ENCODE measurements at places on chromosomes 13 and 19. TPM values are rescaled to one million over a fixed set of nuclear protein-coding genes. Genes with fewer than 3 reads are reported as not detected.

DNA sequence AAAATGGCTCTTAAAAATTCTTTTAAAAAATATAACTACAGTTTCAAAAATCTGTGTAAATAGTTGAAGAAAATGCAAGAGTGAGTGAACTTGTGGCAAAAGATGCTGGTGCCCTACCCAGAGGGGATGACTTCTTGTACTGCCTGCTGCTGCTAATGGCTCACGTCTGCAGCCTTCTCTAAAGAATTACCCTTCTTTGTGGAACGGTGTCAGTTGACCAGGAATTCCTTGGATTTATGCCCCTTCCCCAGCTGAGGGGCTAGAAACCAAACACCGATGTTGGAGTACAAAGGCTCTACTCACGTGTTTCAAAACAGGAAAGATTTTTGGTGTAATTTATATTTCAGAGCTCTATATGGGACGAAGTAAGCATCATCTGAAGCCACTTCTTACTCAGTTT lies 1582.8 kb downstream of the OLFM4 start:
- no peaks in the 10 kb centered on the region for H3K36me3 ChIP-seq
- H3K4me1 ChIP-seq = no peaks in the 10 kb centered on the region
- no peak for DNase-seq
- no peak overlapping the region for H3K4me3 ChIP-seq
- H3K27ac ChIP-seq = no peak overlapping the region
- no peaks in the 10 kb centered on the region for H3K27me3 ChIP-seq

DNA sequence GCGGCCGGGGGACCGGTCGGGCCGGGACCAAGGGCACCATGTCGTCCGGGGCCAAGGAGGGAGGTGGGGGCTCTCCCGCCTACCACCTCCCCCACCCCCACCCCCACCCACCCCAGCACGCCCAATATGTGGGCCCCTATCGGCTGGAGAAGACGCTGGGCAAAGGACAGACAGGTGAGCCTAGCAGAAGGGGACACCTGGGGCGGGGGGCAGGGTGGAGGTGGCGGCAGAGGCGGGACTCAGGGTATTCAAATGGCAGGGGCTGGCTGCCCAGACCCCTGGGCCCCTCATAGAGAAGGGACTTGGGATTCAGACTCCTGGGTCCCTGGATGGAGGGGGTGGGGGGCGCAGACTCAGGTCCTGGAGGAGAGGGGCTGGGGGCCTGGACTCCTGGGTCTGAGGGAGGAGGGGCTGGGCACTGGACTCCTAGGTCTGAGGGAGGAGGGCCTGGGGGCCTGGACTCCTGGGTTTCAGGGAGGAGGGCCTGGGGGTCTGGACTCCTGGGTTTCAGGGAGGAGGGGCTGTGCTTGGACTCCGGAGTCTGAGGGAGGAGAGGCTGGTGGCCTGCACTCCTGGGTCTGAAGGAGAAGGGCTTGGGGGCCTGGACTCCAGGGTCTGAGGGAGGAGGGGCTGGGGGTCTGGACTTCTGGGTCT lies 735 bp downstream of the BRSK1 start:
- H3K27me3 ChIP-seq = no peaks in the 10 kb centered on the region
- no peak overlapping the region for H3K4me3 ChIP-seq
- H3K36me3 ChIP-seq = no peaks in the 10 kb centered on the region
- H3K27ac ChIP-seq = no peak overlapping the region
- peaks cover under 1% of the 10 kb centered on the region for H3K4me1 ChIP-seq
- no peak for DNase-seq

- H3K27me3 ChIP-seq = no peaks in the 10 kb centered on the region
- DNase-seq = peak; percentile 79
- H3K4me3 ChIP-seq = peak overlapping the region; percentile 49
- peaks cover 4% of the 10 kb centered on the region for H3K4me1 ChIP-seq
- H3K27ac ChIP-seq = peak overlapping the region; percentile 47
Measured at GRCh38 chr19:11963566-11964355, 1.1 kb upstream of the ZNF763 start.

- H3K27me3 ChIP-seq = no peaks in the 10 kb centered on the region
- DNase-seq = no peak
- no peak overlapping the region for H3K27ac ChIP-seq
- H3K4me3 ChIP-seq = no peak overlapping the region
- no peaks in the 10 kb centered on the region for H3K36me3 ChIP-seq
- no peaks in the 10 kb centered on the region for H3K4me1 ChIP-seq
Measured at GRCh38 chr13:40498461-40498860, 168.0 kb downstream of the FOXO1 start.

- H3K36me3 ChIP-seq = no peaks in the 10 kb centered on the region
- DNase-seq = no peak
- H3K4me1 ChIP-seq = peaks cover 12% of the 10 kb centered on the region
- no peak overlapping the region for H3K4me3 ChIP-seq
- no peak overlapping the region for H3K27ac ChIP-seq
Measured at GRCh38 chr19:7853770-7854128, 20.4 kb downstream of the PRR36 start.

DNA sequence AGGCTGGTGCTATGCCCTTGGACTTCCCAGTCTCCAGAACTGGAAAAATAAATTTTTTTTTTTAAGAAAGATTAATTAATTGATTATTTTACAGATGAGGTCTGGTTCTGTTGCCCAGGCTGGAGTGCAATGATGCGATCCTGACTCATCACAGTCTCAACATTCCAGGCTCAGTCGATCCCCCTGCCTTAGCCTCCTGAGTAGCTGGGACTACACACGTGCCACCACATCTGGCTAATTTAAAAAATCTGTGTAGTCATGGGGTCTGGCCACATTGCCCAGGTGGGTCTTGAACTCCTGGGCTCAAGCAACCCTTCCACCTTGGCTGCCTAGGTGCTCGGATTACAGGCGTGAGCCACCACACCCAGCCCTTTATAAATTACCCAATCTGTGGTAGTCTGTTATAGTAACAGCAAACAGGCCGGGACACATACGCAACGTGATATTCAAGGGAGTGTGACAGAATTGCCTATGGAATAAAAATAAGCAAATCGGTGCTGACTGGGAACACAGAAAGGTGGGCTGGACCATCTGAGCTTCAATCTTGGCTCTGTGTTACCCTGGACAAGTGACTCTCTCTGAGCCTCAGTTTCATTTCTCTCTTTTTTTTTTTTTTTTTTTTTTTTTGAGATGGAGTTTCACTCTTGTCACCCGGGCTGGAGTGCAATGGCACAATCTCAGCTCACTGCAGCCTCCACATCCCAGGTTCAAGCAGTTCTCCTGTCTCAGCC lies 42.8 kb downstream of the PIN1 start:
- H3K27me3 ChIP-seq = no peaks in the 10 kb centered on the region
- H3K4me1 ChIP-seq = no peaks in the 10 kb centered on the region
- H3K36me3 ChIP-seq = no peaks in the 10 kb centered on the region
- DNase-seq = no peak
- H3K4me3 ChIP-seq = no peak overlapping the region

DNA sequence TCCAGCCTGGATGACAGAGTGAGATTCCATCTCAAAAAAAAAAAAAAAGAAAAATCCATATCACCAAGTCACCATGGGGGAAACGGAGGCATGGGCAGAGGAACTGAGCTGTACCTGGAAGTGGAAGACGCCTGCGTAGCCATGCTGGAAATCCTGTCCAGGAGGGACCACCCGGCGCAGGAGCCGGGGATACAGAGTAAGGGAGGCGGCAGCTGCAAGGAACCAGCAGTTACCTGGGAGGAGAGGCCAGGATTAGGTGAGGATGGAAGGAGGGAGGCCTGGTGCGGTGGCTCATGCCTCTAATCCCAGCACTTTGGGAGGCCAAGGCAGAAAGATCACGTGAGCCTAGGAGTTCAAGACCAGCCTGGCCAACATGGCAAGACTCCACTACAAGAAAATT lies 2.0 kb downstream of the CAPN12 start:
- H3K36me3 ChIP-seq = no peaks in the 10 kb centered on the region
- no peaks in the 10 kb centered on the region for H3K27me3 ChIP-seq
- H3K4me1 ChIP-seq = no peaks in the 10 kb centered on the region
- no peak for DNase-seq

DNA sequence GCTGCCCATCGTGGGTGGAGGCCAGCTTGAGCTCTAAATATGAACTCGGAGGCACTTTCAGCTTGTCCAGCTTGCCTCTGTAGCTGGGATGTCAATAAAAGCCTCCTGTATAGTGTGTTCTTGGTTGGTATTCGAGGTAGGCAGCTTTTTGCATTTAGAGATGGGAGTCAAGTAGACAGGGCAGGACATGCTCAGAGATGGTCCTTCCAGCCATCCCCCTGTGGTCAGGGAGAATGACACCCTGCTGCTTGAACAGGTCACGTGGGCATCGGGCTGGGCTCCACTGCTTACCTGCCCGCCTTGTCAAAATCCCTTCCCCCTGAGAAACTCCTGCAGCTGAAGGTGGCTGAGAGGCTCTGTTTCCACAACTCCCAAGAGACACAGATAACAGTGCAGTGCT lies 302.5 kb downstream of the ZNF536 start:
- peaks cover 10% of the 10 kb centered on the region for H3K27me3 ChIP-seq
- H3K36me3 ChIP-seq = no peaks in the 10 kb centered on the region
- DNase-seq = no peak
- H3K27ac ChIP-seq = no peak overlapping the region

DNA sequence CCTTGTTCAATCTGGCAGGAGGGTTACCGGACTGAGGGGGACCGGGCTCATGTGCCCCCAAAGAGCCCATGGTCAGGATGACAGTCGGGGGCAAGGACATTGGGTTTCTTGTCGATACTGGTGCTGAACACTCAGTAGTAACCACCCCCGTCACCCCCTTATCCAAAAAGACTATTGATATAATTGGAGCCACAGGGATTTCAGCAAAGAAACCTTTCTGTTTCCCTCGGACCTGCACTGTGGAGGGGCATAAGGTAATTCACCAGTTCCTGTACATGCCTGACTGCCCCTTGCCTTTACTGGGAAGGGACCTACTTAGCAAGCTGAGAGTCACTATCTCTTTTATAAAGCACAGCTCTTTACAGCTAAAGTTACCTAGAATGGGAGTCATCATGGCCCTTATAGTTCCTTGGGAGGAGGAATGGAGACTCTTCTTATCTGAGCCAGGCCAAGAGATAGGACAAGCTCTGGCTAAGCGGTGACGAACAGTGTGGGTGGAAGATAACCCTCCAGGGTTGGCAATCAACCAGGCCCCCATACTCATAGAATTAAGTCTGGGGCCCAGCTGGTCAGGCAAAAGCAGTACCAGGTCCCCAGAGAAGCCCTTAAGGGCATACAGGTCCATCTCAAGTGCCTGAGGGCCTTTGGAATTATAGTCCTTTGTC lies 603.7 kb downstream of the UQCRFS1 start:
- no peak overlapping the region for H3K27ac ChIP-seq
- no peak for DNase-seq
- no peaks in the 10 kb centered on the region for H3K4me1 ChIP-seq
- no peaks in the 10 kb centered on the region for H3K27me3 ChIP-seq
- H3K4me3 ChIP-seq = no peak overlapping the region

DNA sequence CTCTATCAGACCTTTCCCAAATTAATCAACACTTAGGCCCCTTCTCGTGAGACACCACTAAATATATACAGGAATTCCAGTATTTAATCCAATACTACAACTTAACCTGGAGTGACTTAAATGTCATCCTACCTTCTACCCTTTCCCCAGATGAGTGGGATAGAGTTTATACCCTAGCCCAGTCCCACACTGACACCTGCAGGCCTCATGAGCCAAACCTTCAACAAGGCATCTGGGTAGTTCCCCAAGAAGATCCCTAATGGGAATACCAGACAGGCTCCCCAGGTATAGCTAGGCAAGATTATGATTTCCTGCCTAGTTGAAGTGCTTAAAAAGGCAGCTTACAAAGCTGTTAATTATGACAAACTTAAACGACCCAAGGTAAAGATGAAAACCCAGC lies 15.9 kb downstream of the ZNF83 start:
- H3K4me3 ChIP-seq = no peak overlapping the region
- H3K27ac ChIP-seq = no peak overlapping the region
- H3K4me1 ChIP-seq = no peaks in the 10 kb centered on the region
- peaks cover 11% of the 10 kb centered on the region for H3K36me3 ChIP-seq
- no peaks in the 10 kb centered on the region for H3K27me3 ChIP-seq

DNA sequence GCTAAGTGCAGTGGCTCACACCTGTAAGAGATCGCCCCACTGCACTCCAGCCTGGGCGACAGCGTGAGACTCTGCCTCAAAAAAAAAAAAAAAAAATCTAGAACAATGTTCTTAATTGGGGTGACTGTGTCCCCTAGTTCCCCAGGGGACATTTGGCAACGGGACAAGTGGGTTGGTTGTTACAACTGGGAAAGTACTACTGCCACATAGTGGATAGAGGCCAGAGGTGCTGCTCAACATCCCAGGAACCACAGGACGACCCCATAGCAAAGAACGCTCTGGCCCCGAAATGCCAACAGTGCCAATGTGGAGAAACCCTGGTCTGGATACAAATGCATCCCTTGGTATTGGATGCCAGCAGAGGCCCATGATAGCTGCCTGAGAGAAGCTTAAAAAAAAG lies 11.8 kb downstream of the NLRP12 start:
- no peak overlapping the region for H3K27ac ChIP-seq
- no peak overlapping the region for H3K4me3 ChIP-seq
- H3K27me3 ChIP-seq = no peaks in the 10 kb centered on the region
- no peaks in the 10 kb centered on the region for H3K36me3 ChIP-seq
- DNase-seq = no peak

GRCh38 chr13:99894840-99895443 lies 76.6 kb downstream of the ZIC5 start:
- H3K4me1 ChIP-seq = no peaks in the 10 kb centered on the region
- no peaks in the 10 kb centered on the region for H3K27me3 ChIP-seq
- H3K36me3 ChIP-seq = no peaks in the 10 kb centered on the region
- H3K27ac ChIP-seq = no peak overlapping the region
- DNase-seq = no peak

GRCh38 chr13:46170268-46170667 lies 11.7 kb downstream of the LCP1 start:
- DNase-seq = no peak
- no peaks in the 10 kb centered on the region for H3K36me3 ChIP-seq
- no peak overlapping the region for H3K27ac ChIP-seq

GRCh38 chr19:38890686-38891085 lies 8.7 kb downstream of the SIRT2 start:
- DNase-seq = no peak
- no peak overlapping the region for H3K27ac ChIP-seq
- H3K27me3 ChIP-seq = no peaks in the 10 kb centered on the region
- H3K36me3 ChIP-seq = peaks cover 14% of the 10 kb centered on the region
- H3K4me1 ChIP-seq = peaks cover 4% of the 10 kb centered on the region
- H3K4me3 ChIP-seq = no peak overlapping the region

- H3K4me3 ChIP-seq = no peak overlapping the region
- peaks cover 4% of the 10 kb centered on the region for H3K36me3 ChIP-seq
- no peaks in the 10 kb centered on the region for H3K4me1 ChIP-seq
- no peak for DNase-seq
Measured at GRCh38 chr19:40933025-40933424, 51.0 kb upstream of the CYP2A7 start.

DNA sequence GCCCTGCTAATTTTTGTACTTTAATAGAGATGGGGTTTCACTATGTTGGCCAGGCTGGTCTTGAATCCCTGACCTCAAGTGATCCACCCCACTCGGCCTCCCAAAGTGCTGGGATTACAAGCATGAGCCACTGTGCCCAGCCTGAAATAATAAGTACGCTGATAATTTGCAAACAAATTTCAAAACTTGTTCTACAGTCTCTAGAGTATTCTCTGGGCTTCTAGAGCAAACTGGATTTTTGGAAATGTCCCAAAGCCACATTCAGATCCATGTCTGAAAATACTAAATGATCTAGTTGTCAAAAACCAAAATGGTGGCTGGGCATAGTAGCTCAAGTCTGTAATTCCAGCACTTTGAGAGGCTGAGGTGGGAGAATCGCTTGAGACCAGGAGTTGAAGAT lies 39.9 kb upstream of the PSPC1 start:
- H3K27ac ChIP-seq = no peak overlapping the region
- no peaks in the 10 kb centered on the region for H3K27me3 ChIP-seq
- H3K36me3 ChIP-seq = peaks cover 13% of the 10 kb centered on the region
- no peaks in the 10 kb centered on the region for H3K4me1 ChIP-seq
- DNase-seq = no peak
- no peak overlapping the region for H3K4me3 ChIP-seq

PTH2 gene
- not detected for total RNA-seq

MTUS2 gene
- total RNA-seq = 0.25 TPM

KLK10 gene
- total RNA-seq = not detected

Measured in liver (tissue), 10 donors.